GM23338 (cell line): ENCODE measurements at places on chromosomes 13 and 19. TPM values are rescaled to one million over a fixed set of nuclear protein-coding genes. Genes with fewer than 3 reads are reported as not detected.

The MLLT1 gene
- 17.8 and 19.9 TPM in 2 replicates for polyA plus RNA-seq

The GPATCH1 gene
- polyA plus RNA-seq: 11.5 and 12.0 TPM in 2 replicates

The KCNN1 gene
- polyA plus RNA-seq: 2.2 and 3.3 TPM in 2 replicates

The ZNF14 gene
- polyA plus RNA-seq: 3.0 and 4.6 TPM in 2 replicates

The SMIM17 gene
- polyA plus RNA-seq: not detected in 2 replicates

The NFIX gene
- 0.06 and 0.31 TPM in 2 replicates for polyA plus RNA-seq

The LILRA6 gene
- not detected in 2 replicates for polyA plus RNA-seq

The ZNF763 gene
- polyA plus RNA-seq: 0.61 and 1.7 TPM in 2 replicates

The MAP4K1 gene
- polyA plus RNA-seq: 42.8 and 44.6 TPM in 2 replicates

The SMAD9 gene
- polyA plus RNA-seq: 0.95 and 1.3 TPM in 2 replicates

The ZNF625 gene
- polyA plus RNA-seq: 7.4 and 12.9 TPM in 2 replicates

The STAP2 gene
- 20.7 and 21.7 TPM in 2 replicates for polyA plus RNA-seq

The USHBP1 gene
- polyA plus RNA-seq: 4.0 and 4.6 TPM in 2 replicates

The ZNF486 gene
- 21.2 and 25.4 TPM in 2 replicates for polyA plus RNA-seq

The F2RL3 gene
- 0.14 TPM in 1 of 2 replicates, not detected in the other for polyA plus RNA-seq

The SNAPC2 gene
- polyA plus RNA-seq: 16.4 and 17.1 TPM in 2 replicates

The ZNF681 gene
- polyA plus RNA-seq: 8.4 and 9.4 TPM in 2 replicates

The URAD gene
- not detected in 2 replicates for polyA plus RNA-seq

The CEACAM20 gene
- polyA plus RNA-seq: not detected in 2 replicates

The AMH gene
- 1.4 and 1.9 TPM in 2 replicates for polyA plus RNA-seq

The ZNF296 gene
- 16.5 and 18.6 TPM in 2 replicates for polyA plus RNA-seq

The CARS2 gene
- polyA plus RNA-seq: 53.5 and 58.6 TPM in 2 replicates

The COX6B2 gene
- 5.3 and 5.7 TPM in 2 replicates for polyA plus RNA-seq

The RASAL3 gene
- polyA plus RNA-seq: 1.6 and 1.8 TPM in 2 replicates

The RGS9BP gene
- 0.09 TPM in 1 of 2 replicates, not detected in the other for polyA plus RNA-seq

The KLK15 gene
- polyA plus RNA-seq: not detected in 2 replicates

The ZNF726 gene
- polyA plus RNA-seq: 0.48 TPM in 1 of 2 replicates, not detected in the other

The ZNF799 gene
- 3.7 and 4.1 TPM in 2 replicates for polyA plus RNA-seq

The APOC4 gene
- polyA plus RNA-seq: not detected in 2 replicates
